Activated CD4-positive, alpha-beta T cell treated with anti-CD3 and anti-CD28 coated beads, Interleukin-2, amount 50 U/mL, for 4 hours (primary cell): ENCODE measurements at places on chromosomes 5 and 9.

DNA sequence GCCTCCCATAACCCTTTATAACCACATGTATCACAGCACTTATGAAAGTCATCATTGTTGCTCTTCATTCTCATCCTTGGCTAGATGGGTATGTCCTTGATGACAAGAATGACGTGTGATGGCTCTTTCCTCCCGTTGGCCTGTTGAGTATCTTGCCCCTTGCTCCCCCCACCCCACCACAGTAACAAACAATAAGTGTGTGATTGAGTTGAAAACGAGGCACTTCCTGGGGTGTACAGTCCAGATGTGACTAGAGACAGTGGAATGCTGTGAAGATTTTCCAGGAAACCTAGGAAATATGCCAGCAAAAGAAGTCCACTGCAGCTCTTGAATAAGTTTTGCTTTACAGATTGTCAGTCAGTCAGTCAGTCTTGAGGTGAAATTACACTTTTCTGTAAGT, 262.5 kb downstream of the ELAVL2 start:
- no peak for DNase-seq

DNA sequence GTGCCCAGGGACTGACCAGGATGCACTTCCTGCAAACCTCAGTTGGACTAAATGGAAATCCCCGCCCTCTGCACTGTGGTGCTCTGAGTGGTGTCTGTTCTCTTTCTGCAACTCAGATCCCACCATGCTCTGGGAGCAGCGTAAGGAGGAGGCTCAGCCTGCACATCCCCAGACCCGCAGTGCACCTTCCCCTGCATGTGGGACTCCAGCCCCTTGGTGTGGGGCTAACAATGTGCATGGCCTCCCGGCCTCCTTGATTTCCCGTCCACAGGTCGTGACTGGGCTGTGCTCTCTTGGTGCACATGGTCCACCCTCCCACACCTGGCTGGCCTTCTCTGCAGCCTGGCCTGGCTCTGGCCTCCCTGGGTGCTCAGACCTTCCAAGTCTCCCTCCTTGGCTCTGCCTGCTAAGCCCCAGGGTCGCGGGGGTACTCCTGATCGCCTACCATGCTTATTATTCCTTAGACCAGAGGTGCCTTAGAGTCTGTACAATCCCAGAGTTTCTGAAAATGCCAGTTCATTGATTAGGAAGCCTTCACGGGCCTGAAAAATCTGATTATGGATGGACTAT, 397.5 kb downstream of the IRX2 start:
- DNase-seq, result no peak

DNA sequence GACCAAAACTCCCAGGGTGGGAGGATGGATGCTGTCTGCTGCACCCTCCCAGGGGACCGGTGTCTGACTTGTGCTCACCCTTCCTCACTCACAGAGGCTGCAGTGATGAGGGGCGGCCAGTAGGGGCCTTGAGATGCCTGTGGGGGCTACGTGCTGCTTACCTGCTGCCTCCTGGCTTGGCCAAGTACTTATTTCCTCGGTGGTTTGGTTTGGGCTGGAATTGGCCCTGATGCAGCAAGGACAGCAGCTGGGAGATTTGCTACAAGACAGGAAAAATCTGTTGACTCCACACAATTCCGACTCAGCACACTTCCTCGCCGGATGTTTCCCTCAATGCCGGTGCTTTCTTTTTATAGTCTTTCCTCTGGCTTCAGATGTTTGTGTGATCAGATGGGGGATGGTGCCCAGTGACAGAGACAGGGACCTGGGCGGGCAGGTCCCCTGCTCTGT, 6.6 kb downstream of the PCDH12 start:
- DNase-seq, result peak; percentile 16

DNA sequence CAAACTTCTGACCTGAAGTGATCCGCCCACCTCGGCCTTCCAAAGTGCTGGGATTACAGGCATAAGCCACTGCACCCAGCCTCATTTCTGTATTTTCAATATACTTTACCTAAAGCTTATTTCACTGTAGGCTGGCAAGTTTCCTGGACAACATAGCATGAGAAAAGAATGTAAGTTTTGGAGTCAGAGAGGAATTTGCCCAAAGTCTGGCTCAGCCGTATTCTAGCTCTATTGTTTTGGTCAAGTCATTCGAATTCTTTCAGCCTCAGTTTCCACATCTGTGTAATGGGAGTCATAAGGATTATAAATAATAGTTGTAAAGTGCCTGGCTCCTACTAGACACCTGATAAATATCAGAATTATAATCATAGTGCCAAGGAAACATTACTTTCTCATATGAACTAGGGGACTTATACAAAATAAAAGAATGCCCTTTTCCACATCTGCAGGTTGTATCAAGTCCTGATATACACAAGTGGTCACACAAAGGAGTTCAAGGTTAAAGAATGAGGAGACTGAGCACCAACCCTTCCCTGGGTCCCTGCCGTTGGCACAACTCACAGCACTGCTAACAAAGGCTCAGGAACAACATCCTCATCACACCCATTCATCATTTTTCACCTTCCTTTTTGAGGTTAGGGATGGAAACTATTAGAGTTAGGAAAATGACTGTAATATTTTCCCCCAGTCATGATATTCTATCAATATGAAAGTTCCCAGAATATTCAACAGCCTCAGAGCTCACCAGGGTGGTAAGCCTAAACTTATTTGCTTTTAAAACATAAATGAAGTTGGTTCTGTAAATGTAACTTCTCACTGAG, 34.6 kb upstream of the RAI14 start:
- DNase-seq, result no peak

DNA sequence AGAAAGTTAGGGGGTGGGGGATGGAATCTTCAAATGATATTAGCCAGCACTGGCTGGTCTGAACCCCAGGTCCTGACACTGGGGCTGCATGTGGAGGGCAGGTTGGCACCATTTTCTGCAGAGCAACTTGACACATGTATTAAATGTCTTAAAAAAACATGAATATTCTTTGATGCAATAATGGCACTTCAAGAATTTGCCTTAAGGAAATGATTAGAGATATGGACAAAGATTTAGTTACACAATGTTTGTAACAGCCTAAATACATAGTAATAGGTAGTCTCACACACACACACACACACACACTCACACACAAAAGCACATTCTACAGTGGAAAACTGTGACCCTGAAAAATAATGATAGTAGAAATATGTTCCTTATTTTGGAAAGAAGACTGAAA, 3.6 kb downstream of the SVEP1 start:
- DNase-seq, result no peak

GRCh38 chr5:138884094-138884493, 9.0 kb upstream of the LRRTM2 start:
- DNase-seq, result no peak

DNA sequence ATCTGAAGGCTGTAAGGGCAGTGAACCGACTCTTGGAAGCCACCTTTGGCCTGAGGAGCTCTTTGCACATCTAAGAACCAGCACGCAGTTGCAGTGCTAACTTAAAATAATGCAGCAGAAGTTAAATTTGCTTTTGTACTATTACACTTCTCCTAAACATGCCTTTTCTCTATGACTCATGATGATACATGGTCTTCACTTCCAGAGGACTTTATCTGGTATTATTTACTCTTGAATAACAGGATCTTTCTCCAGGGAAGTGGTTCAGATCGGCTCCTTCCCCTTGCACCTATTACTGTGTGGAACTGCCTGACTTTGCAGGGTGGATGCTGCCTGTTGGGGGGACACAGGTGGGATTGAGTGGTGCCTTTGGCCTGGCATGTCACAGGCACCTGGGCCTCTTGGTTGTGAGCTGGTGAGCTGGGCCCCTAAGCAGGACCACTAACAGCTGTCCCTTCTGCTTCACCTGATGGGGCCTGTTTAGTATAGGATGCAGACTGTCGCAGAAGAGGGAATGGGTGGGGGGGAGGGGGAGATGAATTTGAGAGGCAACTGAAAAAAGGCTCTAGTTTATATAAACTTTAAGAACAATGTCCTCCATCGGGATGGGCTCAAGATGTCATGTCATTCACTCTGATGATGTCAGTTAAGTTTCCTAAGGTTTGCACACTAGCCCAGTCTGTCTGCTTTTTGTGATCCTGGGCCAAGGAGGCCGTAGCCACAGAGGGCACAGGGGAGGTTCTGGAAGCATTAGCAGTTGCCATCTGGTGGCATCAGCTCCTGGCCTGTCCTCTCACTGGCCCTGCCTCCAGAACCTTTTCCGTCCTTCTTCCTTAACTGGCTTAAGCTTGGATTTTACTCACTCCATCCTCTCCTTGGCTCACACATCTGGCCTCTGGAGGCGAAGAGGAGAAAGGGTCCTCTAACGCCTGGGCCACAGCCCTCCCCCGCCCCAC, 33.9 kb upstream of the GABBR2 start:
- DNase-seq, result no peak
